Fibroblast of pulmonary artery (primary cell): ENCODE measurements at places on chromosomes 11 and 22.

DNA sequence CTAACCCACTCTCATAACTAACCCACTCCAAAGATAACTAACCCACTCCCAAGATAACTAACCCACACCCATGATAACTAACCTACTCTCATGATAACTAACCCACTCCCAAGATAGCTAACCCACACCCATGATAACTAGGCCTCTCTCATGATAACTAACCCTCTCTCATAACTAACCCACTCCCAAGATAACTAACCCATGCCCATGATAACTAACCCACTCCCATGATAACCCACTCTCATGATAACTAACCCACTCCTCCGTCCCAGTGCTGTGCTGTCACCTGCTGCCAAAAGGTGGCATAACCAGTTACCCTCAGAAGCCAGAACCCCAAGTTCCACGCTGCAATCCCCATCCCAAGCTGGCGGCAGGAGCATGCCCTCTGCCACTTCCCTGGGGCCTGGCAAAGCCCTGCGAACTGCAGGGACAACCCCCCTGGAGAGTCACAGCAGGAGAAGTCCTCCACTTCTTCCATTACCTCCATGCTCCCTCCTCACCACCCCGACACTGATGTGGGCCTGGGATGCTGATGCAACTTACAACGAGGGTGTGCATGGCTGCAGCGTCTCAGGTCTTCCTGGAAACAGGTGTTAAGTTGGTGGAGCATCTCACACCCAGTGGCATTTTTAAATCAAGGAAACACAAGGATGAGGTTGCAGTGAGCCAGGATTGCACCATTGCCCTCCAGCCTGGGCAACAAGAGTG, 30.8 kb upstream of the CELSR1 start:
- no peak for DNase-seq

GRCh38 chr11:47254386-47254785, 3.4 kb upstream of the NR1H3 start:
- peak; percentile 50 for DNase-seq

GRCh38 chr11:120759046-120759445, 247.5 kb downstream of the GRIK4 start:
- no peak for DNase-seq

DNA sequence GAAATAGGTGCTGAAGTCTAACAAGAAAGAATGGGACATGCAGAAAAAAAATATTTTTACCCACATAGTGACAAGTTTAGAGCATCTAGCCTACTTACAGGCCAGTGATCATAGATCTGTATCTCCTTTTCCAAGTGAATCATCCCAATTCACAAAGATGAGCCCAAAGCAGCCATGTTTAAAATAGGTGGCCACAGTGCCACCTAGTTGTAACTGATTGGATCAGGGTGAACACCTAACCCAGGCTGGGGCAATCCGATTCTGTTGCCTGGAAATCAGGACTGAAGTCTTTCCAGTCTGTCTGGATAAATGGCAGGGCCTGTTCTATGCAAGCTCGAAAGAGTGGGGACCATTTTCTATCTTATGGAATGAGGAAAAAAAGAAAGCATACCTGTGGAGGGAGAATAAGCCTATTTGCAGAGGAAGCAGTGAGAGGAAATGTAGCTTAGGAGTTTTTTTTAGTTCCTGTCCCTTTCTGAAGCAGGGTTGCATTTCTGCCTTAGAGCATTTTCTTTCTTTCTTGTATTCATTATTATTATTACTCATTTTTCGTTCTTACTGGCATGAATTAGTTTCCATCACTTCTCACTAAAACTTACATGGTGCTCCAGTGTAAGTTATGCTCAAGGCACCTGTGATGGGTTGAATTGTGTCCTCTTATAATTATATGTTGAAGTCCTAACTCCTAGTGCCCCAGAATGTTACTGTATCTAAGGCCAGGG, 113.2 kb upstream of the RAG2 start:
- DNase-seq, result no peak

DNA sequence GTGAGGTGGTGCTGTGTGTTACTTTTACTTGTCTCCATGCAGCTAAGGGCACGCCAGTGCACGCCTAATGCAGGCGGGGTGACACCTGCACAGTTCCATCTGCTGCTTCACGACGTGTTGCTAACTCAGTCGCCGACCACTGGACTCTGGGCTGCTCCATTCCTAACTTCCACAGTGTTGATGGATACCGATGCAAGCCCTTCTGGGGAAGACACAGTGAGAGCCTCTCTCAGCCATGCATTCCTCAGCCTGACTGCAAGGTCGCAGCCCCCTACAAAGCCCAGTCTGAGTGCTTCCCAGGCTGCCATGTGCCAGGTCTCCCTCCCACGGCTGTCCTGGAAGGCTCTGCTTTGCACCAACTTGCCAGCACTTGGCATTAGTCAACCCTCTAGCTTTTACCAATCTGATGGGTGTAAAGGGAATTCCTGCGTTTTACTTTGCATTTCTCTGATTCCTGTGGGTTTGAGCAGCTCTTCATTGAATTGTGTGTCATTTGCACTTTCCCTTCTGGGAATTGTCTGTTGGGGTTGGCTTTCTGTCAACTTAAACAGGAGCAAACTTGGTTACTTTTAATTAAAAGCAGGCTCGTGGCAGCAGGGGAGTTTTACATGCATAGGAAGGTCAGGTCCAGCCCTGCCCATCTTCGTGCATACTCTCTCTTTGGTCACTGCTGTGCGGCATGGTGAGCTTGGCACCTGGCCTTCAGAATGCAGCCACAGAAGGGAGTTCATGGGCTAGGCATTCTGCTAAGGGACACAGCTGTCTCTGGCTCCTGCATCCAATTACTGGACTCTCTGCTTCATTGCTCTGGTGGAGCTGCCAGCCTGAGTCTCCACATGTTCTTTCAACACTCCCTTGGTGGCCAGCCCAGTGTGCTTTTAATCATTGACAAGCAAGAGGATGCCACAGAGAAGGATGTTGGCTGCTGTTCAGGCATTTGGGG, 34.6 kb upstream of the SHANK2 start:
- peak; percentile 62 for DNase-seq

DNA sequence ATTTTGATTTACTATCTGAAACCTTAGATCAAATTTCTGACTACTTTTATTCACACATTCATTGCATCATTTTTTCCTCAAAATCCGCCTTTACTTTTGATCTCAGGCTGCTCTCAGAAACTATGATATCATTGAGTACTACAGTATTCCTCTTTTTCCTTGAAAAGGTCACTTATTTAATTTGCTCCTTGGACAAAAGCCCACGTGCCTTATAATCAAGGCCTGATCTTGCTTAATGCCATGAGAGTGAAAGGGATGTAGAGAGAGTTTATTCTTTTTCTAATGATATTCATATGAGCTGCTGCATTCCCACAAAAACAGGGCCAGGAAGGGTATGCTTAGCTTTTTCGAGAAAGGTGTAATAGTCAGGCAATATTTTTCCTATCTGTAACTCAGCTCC, 327.0 kb downstream of the ETS1 start:
- no peak for DNase-seq

DNA sequence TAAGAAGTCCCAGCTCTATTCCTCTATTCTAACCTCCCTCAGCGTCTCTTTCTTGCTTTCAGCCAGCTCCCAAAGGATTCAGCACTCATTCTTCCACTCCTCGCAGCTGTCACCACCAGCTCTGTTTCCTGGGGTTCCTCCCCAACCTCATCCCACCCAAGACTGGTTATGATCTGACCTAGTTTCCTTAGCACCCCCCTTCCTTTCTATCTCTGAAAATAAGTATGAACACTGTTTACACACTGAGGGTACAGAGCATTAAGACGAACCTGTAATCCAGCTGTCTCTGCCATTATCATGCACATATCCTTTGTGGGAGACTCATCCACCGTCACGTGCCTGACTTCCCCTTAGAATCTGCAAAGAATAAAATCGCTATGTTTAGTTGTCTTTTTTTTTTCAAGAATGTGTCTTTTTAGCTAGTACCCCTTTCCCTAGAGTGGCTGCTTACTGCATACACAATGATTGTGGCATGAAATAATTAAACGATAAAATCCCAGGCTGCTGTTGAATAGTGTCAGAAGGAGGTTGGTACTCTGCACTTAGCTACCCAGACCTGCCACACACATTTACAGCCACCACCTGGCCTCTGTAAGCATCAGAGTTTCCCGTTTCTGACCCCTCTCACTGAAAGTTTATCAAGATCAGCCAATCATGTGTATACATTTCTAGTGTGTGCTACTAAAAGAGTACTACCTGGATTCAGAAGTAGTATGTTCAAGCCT, 26.9 kb upstream of the CSTF3 start:
- no peak for DNase-seq

GRCh38 chr11:39367534-39367933, 2091.9 kb downstream of the LRRC4C start:
- DNase-seq, result no peak

DNA sequence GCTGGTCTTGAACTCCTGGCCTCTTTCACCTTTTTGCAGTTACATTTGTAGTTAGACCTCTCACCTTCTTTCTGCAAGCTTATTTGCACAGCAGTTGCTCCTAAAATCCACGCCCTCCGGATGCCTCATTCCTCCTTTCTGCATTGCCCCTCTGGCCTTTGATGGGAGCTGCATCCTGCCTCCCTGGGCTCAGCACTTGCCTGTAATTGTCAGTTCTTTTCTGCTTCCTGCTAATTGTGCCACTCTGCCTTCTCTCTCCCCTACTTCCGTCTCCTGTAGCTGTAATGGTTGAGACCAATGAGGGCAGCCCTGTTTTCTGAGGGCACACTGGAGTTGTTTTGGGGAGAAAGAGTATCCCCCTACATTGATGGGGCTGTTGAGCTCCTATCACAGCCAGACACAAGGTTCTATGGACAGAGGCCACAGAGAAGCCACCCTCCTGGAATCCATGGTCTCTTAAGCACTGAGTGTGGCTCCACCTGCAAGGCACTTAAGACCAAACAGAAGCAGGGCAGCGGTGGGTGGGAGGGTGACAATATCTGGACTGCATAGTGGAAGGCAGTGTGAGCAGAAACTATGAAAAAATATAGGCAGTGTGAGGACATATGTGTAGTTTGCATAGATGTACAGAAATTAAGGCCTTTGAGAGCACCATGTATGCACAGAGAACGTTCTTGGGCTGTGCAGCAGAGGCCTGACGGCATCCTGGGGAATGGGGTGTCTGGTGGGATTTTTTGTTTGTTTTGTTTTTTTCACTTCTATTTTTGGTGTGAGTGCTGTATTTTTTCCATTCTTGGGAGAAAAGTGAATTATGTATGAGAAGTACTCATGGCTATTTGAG, 30.5 kb downstream of the YDJC start:
- DNase-seq, result no peak

DNA sequence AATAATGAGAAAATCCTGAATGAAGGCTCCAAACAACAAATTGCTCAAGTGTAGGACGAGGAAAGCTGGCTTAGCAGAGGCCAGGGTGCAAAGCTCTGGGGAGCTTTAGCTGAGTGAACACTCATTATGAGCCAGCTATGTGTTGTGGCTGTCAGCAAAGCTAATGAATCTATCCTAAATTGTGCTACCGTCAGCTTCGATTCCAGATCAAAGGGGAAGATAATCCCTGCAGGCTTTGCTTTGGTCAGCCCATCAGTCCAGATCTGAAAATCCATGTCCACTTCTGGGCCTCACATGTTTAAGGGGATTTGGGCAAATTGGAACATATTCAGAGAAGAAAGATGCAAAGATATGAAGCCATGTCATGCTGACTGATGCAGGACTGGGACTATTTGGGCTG, 180.9 kb upstream of the ZBED5 start:
- DNase-seq, result no peak

GRCh38 chr22:20550057-20550817, 42.8 kb downstream of the MED15 start:
- DNase-seq, result no peak

DNA sequence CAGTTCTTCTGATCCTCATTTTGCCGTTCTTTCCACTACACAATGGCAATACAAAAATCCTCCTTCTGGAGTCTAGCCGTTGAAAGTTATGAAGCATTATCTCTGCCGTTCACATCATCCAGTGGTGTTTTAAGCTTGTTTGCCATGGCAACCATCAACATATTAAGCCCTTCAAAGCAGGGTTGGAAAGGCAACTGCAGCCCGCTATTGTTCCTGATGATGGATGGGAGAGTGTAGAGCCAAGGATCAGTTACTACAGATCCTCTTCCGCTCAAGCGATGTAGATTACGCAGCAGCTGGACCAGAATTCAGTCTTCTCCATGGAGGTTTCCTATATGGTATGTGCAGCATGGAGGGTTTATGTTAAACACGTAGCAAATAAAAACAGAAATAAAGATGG, 352.7 kb downstream of the NTM start:
- peak; percentile 16 for DNase-seq

- DNase-seq, result no peak
Measured at GRCh38 chr11:46895821-46896220, 22.5 kb downstream of the LRP4 start.

DNA sequence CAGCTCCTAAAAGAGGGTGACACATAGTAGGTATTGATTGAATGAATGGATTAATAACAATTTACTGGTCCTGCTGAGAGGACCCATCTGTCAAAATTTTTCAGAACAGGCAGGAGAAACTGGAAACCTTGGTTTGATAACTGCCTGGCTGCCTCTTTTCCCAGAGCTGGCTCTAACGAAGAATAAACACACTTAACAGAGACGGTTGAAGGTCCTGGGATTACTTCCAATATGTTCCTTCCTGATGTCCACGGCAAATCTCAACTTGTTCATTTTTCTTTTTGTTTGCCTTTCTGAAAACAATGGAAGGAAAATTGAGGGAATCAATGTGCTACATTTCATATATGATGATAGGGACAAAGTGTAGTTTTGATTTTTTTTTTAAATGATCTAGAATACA, 76.5 kb upstream of the SYT13 start:
- no peak for DNase-seq

GRCh38 chr11:10302744-10303557, 1.9 kb upstream of the ADM start:
- peak; percentile 64 for DNase-seq

GRCh38 chr11:126135235-126136176, 72.8 kb upstream of the CDON start:
- no peak for DNase-seq

DNA sequence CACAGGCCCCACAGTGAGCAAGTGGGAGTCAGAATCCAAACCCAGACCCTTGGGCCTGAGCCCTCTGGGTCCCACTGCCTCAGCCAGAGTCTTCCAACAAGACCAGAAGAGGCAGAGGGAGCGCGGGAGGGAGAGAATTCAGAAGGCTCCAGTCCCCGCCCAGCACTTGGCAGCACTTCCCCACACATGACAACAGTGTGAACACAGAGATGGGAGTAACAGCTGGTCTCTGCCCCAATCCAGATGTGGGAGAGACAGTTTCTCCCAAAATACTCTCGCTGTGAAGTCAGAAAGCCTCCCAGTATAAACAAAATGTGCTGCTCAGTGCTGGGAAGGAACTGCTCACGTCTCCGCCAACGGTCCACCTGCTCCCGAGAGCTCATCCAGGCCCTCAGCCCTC, 219.9 kb downstream of the MN1 start:
- DNase-seq, result peak; percentile 47

- DNase-seq, result no peak
Measured at GRCh38 chr11:76577921-76578653, 92.5 kb downstream of the LRRC32 start.

DNA sequence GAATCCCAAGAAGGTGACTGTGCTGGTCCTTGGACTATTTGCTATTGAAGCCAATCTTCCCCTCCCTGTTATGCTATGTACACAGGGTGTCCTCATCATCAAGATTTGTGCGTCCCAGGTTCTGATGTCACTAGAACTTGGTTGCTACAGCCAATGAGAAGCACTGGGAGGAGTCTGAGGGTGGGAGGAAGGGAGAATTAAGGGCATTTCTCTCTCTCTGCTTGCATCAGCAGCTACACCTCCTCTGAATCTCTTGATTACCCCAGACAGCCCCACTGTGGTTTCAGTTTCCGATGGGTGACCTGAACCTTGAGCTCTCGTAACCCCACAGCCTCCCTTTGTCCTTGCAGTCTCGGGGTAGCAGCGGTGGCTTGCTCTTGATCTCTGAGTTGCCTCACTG, 212.4 kb upstream of the SESN3 start:
- DNase-seq, result no peak

GRCh38 chr11:65353376-65353775, 1.2 kb upstream of the TIGD3 start:
- no peak for DNase-seq
